ENCODE measurements at places on chromosomes 5 and 9.

DNA sequence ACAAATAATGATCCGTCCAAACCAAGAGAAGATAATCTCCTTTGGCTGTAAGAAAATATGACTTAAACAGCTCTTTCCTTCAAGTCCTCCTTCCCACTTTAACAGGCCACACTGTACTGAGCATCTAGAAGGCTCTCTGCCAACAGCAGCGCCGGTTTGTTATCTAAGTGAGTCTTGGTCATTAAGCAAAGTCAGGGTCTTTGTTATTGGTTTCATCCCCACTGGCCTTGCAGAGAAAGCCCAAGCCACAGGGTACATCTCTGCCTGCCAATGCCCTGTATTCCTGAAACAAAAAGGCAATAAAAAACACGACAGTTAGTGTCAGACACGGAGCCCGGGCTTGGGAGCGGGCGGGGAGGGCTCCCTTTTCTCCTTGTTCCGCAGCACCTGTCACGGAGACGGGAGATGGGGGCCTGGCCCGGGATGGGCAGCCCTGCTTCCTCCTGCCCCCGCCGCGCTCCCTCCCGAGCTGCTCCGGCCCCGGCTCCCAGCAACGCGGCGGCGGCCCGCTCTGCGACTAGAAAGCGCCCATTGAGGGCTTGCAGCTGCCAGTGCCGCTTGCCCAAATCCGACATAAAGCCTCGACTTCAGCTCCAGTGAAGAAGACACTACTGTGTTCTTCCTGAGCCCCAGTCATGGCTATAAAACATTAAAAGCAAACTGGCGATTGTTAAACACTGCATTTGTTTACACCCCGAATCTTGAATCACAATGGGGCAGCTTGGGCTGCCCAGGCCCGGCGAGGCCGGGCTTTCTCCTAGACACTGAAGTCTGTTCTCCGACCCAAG is 28.1 kb upstream of the PIK3R1 start:
- no peak for DNase-seq

- DNase-seq: no peak
Observed at GRCh38 chr5:3234566-3234965, 361.1 kb upstream of the IRX1 start.

DNA sequence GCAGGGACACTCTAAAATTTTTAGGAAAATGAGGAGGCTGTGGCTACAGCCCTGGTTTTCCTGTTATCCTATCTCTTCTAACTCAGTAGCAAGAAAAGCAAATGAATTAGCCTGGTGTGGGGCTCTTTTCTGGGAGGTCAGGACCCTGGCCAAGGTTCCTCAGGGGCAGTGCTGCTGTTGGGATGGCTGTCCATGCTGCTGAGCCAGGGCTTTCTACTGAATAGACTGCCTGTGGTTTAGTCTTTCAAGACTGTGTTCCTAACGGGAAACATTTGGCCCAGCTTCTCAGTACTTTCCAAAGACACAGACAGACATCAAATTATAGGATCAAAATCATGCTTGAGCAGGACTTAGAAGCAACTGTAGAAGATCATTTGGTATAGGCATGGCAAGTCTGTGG is 18.1 kb downstream of the TNC start:
- no peak for DNase-seq

DNA sequence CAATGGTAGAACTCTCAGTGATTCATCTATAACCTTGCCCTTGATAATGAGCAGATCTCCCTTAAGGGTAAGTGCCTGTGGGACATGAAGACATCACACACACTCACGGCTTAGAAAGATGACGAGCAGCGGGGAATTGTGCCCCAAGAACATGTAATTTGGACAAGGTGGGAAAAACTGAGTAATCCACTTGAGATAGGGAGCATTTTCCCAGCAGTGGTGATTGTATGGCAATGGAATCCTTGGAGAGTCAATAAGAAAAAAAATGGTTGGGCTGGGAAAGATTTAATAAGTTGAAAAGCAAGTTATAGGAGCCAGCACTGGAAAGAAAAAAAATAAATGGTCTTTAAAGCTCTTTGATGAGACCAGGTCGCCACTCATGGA is 193.1 kb downstream of the GLIS3 start:
- DNase-seq: no peak

DNA sequence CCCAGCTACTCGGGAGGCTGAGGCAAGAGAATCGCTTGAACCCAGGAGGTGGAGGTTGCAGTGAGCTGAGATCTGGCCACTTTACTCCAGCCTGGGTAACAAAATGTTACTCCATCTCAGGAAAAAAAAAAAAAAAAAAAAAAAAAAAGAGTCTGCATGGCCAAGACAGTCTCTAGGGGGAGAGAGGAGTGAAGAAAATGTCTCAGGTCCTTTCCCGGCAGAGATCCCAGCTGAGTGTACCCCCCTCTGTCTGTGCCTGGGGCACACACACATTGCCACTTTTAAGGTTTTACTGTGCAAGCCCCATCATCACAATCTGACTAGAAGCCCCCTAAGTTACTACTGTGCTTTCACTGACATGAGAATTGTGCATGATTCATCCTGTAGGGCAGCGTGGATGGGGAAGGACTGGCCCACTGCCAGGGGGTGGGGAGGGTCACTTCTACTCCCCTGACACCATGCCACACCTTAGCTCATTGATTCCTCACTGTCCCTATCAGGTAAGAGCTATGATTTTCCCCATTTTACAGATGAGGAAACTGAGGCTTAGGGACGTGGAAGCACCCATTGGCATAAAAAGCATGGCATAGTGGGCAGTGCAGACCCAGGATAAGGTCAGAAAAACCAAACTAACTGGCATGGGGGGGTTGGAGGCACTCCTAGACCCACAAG is 102.3 kb upstream of the LARP1 start:
- DNase-seq: no peak

DNA sequence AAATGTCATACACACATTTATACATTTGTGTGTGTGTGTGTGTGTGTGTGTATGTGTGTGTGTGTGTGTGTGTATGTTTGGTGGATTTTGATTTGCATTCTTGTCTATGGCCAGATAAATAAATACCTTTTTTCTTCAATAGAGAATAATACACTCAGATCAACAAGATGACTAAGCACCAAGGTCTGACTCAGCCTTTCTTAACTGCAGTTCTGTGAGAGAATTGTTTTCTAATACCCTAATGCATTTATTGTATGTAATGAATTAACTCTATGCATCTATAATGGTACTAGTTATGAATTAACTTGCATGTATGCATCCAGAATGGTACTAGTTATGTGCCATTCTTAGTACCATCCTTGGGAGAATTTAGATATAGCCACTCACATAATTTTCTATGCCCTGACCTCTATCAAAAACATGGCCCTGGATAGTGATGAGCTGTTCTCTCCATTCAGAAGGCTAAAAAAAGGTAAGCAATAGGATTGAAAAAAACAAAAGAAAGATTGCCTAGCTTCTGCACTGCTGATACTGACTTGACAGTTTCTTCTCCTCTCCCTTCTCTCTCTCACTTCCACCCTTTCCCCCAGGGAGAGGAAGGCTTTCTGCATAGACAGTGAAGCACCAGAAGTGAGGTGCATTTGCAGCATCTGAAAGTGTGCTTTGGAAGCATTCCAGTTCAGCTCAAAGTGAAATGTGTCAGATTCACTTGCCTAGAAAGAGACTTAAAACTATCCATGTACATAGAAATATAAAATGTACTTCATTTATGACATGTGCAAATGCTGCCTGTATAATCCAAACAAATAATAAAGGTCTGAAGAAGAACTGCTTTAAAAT is 55.1 kb upstream of the CCDC112 start:
- DNase-seq: no peak

- DNase-seq: no peak
Observed at GRCh38 chr9:32092031-32092430, 292.4 kb upstream of the ACO1 start.

- no peak for DNase-seq
Observed at GRCh38 chr9:68710111-68710471, 5.1 kb downstream of the PIP5K1B start.

GRCh38 chr5:133382661-133383579 is 229.4 kb downstream of the FSTL4 start:
- no peak for DNase-seq

DNA sequence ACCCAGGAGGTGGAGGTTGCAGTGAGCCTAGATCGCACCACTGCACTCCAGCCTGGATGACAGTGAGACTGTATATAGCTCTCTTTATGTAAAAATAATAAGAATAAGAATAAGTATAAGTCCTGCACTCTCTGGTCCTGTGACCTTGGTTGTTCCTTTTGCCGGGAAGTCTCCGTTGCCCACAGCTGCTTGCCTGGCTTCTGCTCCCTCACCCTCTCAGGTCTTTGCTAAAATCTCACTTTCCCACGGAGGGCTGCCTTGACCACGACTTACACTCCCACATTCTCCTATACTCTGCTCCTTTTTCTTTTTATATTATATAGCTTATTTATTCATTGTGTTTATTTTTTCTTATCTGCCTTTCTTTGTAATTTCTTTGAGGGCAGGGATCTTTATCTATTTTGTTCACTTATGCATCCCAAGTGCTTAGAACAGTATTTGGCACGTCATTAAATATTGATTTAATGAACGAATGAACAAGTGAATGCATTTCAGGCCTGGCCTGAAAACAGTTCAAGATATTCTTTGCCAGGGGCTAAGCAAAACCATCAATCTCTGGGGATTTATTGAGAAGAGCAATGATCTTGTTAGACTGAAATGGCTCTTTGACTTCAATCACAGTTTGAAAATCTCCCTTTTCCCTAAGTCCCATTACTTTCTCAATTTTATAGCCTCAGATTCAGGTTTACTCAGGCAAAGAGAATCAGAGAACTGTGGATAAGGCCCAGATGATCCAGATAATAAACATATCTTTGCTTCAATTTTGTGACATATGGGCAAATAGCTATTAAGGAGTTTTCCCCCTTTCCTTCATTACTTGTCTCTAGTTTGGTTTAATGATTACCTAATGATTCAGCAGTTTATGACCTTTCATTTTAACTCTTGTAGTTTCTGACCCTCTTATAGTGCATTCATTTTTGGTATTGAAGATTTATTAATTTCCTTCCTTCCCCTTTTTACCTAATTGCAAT is 60.8 kb upstream of the TMC1 start:
- no peak for DNase-seq

DNA sequence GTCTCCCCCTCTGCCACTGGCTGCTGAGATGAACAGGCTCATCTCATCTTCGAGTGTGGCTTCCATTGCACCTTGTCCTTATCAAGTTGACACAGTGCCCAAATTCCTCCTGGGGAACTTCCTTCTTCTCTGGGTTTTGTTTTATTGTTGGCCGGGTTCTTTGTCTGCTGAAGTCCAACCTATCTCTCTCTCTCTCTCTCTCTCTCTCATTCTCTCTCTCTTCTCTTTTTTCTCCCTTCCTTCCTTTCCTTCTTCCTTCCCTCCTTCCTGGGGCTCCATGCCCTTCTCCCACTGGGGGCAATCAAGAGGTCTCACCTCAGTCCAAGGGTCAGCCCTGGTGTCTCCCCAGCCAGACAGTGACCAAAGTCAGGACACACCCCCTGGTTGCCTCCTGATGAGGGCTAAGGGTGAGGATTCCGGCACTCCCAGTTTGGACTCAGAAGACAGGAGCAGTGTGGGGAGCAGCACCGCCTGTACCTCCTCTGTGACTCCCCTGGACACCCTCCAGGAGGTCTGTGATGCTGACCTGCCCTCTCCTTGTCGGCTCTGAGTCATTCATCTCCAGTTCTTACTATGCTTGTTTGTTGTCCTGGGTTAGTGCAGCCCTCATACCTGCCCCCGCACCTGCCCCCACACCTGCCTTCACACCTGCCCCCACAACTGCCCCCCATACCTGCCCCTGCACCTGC is 30.7 kb downstream of the KCNT1 start:
- no peak for DNase-seq

DNA sequence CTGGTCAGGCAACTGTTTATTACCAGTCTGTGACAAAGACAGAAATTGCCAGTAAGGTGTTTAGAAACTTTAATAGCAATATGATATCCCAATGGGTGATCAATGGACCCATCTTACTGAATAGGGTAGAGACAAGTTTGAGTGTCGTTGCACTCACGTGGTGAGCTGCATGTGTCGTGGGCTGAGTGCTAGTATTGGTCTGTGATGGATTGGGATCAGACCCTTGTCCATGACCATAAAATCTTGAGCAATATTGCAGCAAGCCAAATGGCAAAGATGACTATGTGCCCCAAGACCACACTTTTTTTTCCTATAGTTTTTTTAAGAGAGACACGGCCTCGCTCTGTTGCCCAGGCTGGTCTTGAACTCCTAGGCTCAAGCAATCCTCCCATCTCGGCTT is 114.5 kb downstream of the PALM2AKAP2 start:
- no peak for DNase-seq

- DNase-seq: no peak
Observed at GRCh38 chr5:31464081-31464480, 67.8 kb downstream of the DROSHA start.

- no peak for DNase-seq
Observed at GRCh38 chr5:126924331-126925033, 105.9 kb downstream of the MARCHF3 start.

DNA sequence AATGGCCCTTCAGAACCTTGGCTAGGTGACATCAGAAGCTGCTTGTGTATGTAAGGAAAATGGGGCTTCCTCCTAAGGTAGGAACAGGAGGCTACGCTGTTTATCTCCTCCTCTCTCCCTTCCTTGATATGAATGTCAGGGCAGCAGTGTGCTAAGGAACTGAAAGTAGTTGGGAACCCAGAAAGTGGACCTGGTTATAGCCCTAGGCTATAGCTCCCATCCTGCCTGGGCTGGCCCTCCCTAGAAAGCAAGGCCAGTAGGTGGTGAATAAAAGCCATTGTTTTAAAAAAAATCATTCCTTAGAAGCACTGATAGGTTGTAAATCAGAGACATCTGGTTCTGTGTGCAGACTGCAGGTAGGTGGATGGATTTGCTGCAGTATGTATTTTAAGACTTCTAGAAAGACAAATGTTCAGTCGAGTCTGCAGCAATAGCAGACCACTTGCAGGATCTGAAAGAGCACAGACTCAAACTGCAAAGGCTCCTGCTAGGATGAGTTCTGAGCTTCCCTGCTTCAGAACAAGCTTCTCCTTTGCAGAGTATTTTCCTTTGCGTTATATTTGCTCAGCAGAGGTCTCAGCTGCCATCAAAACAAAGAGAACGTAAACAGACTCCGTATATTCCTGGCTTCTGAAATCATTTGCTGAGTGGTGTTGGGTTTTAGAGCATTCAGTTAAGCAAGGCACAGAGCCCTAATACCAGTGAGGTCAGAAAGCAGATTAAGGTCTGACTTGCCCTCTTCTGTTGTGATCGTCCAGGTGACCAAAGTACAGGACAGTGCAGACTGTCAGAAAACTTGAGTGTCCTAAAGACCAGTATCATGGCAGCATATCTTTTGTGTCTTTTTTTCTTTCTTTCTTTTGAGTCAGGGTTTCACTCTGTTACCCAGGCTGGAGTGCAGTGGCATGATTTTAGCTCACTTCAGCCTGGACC is 20.1 kb upstream of the CFAP157 start:
- DNase-seq: no peak

DNA sequence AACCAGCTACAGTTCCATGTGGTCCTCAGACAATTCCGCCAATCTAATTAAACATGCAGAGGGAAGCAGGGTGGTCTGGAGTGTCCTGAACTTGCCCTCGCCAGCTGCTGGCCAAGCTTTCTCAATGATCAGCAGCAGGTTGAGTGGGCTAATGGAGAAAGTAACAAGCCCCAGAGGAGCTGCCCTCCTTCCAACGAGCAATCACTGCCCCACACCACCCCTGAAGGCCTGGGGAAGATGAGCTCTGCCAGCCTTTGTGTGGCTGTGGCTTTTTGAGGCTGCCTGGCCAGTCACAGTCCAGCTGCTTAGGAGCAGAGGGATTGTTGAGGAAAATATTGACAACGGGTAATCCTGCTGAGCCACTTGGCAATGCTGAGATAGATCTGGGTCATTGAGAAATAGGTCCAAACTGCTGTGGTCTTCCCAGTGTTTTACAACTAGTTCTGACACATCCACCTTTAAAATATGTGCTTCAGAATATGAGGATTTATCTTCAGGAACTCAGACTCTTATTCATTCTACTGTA is 107.3 kb downstream of the CD180 start:
- DNase-seq: no peak
